Hippocampal formation (tissue), 2 donors: ENCODE measurements at places on chromosomes 7 and 10.

DNA sequence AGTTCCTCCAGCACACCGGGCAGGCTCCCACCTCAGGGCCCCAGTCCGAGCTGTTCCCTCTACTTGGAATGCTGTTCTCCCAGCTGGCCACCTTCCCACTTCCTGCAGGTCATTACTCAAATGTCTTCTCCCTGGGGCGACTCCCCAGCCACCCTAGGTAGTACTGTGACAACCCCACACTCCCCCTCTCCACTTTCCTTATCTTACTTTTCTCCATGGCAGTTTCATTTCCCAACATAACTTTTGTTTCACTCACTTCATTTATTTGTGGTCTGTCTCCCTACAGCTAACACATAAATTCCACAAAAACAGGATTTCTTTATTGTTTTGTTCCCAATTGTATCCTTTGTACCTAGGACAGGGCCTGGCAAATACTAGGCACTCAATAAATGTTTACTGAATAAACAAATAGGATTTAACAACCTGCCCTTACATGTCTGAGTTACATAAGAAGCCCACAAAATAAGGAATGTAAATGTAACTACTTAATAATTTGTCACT is 76.5 kb downstream of the JAZF1 start:
- DNase-seq, result no peak

GRCh38 chr7:128883622-128884448 is 21.2 kb downstream of the ATP6V1F start:
- DNase-seq, result peak; percentile 50

GRCh38 chr10:85527616-85528317 is 838.8 kb downstream of the GRID1 start:
- no peak for DNase-seq

DNA sequence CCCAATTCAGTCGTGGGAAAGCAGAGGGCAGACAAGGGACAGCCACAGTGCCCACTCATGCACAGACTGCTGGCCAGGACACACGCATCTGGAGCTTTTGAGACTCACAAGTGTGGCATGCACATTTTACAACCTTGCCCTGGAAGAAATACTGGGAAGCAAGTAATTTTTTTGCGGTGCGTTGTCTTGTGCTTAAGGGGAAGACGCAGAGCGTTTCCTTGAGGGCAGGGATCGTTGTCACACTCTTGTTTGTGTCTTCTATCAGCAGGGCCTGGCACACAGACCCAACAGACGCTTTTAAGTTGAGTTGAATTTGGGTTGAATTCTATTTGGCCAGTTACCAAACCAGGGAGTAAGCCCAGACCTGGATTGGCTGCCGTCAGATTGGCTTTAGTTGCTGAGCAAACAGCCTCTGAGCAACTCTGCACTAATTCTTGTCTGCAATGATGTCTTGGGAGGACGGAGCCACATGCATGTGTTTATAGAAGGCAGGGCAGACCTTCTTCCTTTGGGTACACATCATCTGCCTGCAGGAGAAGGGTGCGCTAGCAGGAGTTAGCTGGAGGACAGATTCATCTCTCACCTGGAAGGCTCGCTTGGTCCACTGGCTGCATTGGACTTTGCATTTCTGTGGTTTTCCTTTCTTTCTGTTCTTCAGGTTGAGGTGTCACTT is 38.4 kb downstream of the IL2RA start:
- no peak for DNase-seq

DNA sequence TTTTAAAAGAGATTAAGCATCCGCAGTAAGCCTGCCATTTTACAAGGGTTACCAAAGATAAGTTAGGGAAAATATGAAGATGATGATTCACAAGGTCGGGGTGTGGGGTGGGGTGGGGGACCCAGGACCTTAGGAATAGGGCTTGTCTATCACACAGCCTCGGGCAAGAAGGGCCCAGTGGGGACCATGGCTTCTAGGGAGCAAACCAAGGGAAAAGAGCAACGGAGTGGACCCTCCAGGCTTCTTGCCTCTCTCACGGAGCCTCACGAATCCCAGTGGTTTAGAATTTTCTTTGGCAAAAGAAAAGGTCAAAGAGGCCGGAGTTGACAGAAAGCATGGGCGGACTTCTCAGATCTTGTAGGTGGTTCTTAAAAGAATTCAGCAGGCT is 1.3 kb downstream of the PRKCQ start:
- DNase-seq, result no peak

- no peak for DNase-seq
Observed at GRCh38 chr7:122949186-122949585, 46.3 kb downstream of the TAS2R16 start.

DNA sequence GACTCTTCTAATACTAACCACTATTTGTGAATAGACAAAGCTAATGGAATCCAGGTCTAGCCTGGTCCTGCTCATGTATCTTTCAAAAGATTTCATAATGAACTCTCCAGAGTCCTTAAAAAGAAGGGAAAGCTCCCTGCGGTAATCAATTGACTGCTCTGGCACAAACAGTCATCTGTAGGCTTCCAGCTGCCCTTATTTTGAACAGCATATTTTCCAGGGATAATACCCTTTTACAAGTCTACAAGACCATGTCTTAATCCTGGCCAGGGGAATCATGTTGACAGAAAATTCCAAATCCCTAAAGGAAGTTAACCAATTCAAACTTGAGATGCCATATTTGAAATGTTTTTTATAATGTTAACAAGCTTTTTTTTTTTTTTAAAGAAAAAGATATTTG is 34.6 kb downstream of the ADAM12 start:
- DNase-seq, result no peak

- no peak for DNase-seq
Observed at GRCh38 chr7:141433698-141434097, 117.5 kb upstream of the AGK start.

GRCh38 chr7:65915921-65916657 is 43.2 kb downstream of the VKORC1L1 start:
- no peak for DNase-seq

DNA sequence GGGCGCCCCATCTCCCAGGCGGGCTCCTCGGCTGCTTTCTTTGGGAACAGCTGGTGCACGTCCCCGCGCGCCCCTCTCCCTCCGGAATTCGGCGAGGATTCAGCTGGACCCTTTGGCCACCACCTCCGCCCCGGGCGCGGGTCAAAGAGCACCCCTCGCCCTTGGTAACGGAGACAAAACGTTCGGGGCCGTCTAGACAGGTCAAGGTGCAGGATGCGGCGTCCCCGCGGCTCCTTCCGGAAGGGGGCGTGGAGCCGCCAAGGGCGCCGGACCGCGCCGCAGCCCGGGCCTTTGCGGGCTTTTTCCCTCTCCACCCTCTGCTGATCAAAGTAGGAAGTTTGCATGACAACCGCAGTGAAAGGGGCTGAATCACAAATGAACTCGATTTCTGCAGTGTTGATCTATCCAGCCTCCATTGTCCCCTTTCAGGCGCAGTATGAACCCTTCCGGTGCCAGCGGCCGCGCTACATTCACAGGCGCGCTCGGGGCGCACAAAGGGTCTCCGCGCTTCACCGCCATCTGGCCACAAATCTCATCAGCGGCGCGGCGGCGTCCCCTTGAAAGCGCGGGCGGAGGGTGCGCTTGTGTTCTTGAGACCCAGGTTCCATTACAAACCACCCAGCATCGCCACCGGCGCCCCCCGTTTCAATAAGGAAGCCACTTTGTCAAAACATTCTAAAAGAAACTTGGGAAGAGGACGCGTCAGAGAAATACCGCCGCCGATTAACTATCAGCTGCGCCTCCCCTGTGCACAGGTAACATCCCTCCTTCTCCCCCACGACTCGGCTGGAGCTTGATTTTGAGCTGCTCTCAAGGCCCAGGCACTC is 36.4 kb downstream of the CNPY1 start:
- no peak for DNase-seq

GRCh38 chr10:132129431-132129830 is 57.3 kb upstream of the DPYSL4 start:
- no peak for DNase-seq

GRCh38 chr10:11600280-11600679 is 11.2 kb downstream of the USP6NL start:
- no peak for DNase-seq

GRCh38 chr7:135195968-135196629 is 15.2 kb downstream of the WDR91 start:
- no peak for DNase-seq

DNA sequence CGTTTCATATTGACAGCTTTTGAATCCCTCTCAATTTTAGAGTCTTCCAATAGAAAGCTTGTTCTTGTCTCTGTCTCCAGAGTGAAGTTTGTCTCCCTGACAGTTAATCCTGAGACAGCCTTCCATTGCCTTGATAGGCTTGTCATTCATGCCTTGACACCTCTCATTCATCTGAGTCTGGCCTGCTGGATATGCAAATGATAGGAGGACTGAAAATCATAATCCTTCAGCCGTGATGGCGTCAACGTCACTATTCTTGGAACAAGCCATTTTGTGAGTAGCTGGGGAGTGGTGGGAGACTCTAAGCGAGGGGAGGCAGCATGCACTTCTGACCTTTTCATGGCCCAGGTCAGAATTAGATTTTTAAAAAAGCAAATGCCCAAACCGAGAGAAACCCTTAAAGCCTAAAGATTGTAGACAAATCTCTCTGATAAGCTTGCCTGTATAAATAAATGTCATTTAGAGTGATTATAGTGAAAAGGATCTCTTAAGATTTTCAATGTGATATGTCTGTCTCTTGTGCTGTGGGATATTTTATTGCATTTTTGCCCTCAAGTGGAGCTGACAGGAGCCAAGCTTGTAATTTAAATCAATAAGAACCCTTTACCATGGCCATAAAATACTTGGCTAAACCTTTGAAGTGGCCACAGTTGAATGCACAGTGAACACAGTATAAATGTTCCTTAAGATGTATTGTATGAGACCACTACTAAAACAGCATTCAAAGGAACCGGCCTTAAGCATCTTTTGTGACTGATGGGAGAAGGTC is 148.8 kb downstream of the SNX10 start:
- DNase-seq, result no peak

GRCh38 chr7:83708531-83708930 is 59.6 kb upstream of the SEMA3E start:
- no peak for DNase-seq

DNA sequence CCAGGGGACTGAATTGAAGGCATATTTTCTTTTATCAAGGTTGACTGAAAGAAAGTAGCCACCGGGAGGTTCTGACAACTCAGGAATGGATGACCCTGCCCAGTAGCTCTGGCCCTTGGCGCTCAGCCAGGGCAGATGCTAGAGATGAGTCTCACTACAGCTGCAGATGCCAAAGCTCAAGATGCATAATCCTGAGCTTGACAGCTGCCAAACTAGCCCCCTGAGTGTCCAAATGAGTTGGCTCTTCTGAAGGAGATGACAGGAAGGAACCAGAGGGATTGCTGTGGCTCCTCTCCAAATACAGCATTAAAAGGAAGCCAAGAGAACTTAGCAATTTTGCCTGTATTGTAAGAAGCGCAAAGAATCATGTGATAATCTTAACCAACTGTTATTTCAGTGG is 78.4 kb downstream of the NXPH1 start:
- DNase-seq, result no peak

GRCh38 chr7:142384493-142384922 is 126.7 kb upstream of the PRSS58 start:
- no peak for DNase-seq

GRCh38 chr10:11232222-11232961 is 214.7 kb downstream of the CELF2 start:
- no peak for DNase-seq

GRCh38 chr7:99844328-99844727 is 16.5 kb downstream of the CYP3A43 start:
- no peak for DNase-seq

- DNase-seq, result no peak
Observed at GRCh38 chr7:82234457-82235049, 209.0 kb downstream of the CACNA2D1 start.

DNA sequence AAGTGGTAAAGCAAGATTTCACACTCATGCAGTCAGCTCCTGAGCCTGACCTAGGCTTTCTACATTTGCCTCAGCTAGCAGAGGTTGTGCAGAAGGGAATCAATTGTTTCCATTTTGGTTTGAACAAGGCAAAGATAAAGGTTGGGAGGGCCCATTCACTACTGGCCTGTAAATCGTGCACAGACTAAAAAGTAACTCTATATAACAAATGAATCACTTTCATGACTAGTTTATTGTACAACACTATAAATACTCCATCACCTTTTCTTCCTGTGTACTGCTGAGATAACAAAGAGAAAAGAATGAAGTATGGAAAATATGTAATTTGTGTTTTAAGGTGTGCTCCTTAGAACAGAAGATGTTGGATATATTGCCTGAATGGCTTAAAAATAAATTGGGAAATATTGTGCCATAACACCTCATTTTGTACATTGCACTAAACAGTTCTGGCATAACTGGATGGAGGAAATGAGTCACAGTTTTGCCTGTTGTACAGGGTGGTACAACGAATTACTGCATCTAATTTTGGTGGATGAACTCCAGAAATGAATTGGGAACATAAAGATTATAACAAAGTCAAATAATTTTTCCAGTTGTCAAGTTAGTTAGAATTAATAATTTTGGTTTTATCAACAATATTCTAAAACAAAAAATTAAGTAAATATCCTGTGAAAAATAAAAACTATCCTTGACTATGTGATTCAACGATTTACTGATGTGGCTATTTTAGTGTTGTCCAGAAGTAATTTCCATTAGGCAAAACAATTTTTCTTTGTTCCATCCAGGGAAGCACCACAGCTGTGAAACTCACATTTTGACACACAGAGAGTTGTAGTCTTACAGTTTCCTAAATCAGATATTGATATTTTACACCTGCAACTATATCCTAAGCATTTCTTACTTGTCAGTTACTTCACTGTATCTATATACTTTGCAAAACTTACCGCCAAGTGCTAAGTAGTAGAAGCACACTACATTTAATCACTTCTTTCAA is 18.0 kb downstream of the SEMA3C start:
- no peak for DNase-seq

DNA sequence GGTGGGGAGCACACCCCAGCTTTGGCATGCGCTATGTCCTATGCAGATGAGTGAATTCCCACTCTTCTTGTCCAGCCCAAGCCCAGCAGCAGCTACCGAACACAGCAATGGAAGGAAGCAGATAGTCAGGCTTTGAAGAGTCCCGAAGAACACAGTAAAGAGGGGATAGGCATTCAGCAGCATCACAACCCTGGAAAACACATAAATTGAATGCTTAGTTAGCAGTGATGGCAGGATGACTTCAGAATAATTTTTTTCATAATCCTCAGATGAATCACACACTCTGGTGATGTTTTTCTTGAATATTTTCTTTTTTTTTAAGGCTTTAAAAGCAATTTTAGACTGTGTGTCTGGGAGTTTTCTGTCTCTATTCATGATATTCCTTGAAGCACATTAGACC is 95.8 kb downstream of the CFAP58 start:
- DNase-seq, result no peak

GRCh38 chr7:150967349-150967748 is 10.8 kb downstream of the KCNH2 start:
- DNase-seq, result no peak

GRCh38 chr10:71899665-71900412 is 48.8 kb upstream of the PSAP start:
- no peak for DNase-seq

- DNase-seq, result no peak
Observed at GRCh38 chr7:44750921-44751571, 2.4 kb downstream of the ZMIZ2 start.
